ENCODE measurements at places on chromosomes 13 and 19. TPM values are rescaled to one million over a fixed set of nuclear protein-coding genes. Genes with fewer than 3 reads are reported as not detected.

- DNase-seq = no peak
These were observed 28.9 kb downstream of the SOX21 start for GRCh38 chr13:94683409-94683808.

DNA sequence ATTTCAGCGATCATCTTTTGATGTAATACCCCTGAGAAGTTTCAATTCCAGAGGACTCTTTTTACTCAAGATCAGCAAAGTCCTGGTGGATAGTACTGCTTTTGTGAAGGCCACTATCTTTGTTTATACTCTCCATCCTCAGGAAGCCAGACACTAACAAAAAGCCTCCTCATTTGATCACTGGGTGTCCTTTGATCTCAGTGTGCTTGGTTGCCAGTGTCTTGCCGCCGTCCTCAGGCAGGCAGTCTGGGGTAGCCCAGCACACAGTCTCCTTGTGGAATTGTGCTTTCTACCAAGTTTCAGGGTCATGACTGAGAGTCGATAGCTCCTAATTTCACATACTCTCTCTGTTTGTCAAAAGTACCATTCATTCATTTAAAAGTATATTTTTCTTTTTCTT, 762.2 kb downstream of the EFNB2 start:
- DNase-seq = no peak

DNA sequence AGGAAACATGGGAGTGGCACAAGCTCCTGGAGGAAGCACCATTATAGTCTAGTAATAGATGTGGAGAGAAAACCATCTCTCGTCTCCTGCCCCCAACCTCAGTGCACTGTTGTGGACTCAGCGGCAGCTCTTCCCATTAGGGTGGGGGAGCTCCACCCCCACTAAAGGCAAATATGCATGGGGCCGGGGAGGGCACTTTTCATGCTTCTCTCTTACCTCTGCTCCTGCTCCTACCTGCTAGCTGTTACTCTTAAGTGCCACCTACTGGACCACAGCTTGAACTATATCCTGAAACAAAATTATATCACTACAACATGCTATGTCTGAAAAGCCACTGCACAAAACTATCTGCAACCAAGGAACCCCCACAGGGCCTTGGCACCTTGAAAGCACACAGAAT, 112.6 kb upstream of the DACH1 start:
- no peak for DNase-seq

The PEPD gene
- total RNA-seq = 86.1 TPM

The GZMM gene
- 0.67 TPM for total RNA-seq

DNA sequence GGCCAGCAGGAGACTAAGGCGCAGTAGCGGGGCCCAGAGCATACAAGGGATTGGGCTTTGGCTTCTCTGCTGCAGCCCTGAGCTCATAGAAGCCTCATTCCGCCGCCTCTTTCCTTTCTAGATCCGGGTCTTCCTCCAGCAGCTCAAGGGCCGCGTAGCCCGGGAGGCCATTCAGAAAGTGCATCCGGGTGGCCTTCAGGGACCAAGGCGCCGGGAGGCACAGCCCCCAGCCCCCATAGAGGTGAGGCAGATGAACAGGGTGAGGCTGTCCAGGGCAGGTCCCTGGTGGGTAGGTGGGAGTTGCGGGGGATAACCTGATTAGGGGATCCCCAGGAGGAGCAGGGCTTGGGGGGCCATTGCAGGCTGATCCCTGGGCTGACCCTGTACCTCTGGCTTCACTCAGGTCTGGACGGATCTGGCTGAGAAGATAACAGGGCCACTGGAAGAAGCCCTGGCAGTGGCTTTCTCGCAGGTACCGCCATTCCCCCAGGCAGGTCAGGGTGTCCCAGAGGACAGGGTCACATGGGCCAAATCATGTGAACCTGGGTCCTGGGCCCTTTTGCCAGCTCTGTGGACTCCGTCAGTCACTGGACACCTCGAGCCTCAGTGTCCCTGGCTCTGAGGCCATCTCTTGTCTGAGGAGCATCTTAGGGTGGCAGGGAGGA, 1.3 kb downstream of the SNAPC2 start:
- no peak for DNase-seq

The CEACAM5 gene
- total RNA-seq = 4,350 TPM

The MYH14 gene
- total RNA-seq = 455 TPM

The ZNF805 gene
- 10.4 TPM for total RNA-seq

All from left colon (tissue), 2 donors.